Natural killer cell (primary cell): ENCODE measurements at places on chromosomes 6 and 20. TPM values are rescaled to one million over a fixed set of nuclear protein-coding genes. Genes with fewer than 3 reads are reported as not detected.
A peak's percentile ranks its signal among the peaks of the same experiment; 100 is the strongest.

The SLC22A16 gene
- total RNA-seq, result not detected

DNA sequence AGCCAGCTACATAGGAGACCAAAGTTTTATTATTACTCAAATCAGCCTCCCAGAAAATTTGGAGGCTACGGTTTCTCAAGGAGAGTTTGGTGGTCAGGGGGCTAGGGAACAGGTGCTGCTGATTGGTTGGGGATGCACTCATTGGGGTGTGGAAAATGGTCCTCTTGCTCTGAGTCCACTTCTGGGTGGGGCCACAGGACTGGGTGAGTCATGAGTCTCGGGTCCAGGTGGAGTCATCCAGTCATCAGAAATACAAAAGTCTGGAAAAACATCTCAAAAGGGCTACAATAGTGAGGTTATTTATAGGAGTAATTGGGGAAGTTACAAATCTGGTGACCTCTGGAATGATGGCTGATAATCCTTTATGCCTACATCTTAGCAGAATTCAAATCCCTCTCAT is 54.3 kb upstream of the SLC22A16 start:
- H3K4me1 ChIP-seq, result no peaks in the 10 kb centered on the region
- H3K27me3 ChIP-seq, result no peaks in the 10 kb centered on the region
- H3K27ac ChIP-seq, result no peak overlapping the region
- no peak for DNase-seq

DNA sequence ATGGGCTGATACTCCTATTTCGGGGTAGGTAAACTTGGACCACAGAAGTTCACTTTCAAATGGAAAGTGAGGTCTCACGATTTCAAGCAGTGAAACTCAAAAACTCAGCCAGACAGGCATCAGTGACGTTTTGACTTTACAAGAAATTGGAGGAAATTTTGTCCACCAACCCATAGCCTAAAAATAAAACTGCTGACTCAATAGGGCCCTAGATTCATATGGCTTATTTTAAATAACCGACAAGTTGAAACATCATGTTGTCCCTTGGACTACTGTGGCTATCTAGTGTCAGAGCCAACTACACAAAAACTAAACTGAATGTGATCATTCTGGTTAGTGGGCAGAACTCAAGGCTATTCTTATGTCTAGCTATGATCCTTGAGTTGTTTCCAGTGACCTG is 486.3 kb downstream of the GRIK2 start:
- H3K36me3 ChIP-seq, result no peaks in the 10 kb centered on the region
- DNase-seq, result no peak
- H3K27ac ChIP-seq, result no peak overlapping the region
- no peaks in the 10 kb centered on the region for H3K27me3 ChIP-seq
- no peak overlapping the region for H3K4me3 ChIP-seq

DNA sequence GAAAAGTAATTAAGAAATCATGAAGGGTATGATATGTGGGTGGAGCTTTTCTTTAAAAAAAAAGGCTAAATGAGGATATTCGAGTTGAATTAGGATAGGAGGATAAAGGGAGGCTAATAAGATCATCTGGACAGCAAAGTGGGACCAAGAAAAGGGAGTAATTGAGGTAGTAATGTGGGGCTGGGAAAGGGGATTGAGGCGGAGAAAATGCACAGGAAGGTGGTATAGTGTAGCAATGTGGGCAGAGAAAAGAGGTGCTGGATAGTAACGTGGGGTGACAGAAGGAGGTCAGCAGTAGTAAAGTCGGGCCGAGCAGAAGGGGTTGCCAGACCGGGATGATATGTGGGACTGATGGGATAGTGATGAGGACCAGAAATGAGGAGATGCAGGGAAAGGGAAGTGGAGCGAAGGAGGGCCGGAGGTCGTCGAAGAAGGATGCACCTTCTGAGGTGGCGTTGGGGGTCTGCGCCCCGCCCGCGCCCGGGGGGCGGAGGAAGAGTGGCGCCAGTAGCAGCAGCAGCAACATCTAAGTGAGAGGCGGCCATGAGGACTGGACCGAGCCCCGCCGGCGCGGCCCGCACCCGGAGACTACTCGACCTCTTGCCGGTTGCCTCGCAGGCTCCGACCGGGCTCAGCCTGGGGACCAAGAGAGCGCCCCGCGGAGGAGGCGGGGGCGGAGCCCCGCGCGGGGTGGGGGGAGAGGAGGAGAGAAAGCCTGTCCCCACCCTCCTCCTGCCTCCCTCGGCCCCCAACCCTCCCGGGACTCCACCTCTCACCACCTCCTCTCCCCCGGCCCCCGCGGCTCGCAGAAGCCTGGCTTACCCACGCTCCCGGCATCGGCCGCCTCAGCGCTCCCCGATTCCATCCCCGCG is 887 bp downstream of the GABBR1 start:
- H3K27me3 ChIP-seq, result peaks cover 24% of the 10 kb centered on the region
- no peaks in the 10 kb centered on the region for H3K36me3 ChIP-seq
- H3K4me1 ChIP-seq, result peaks cover 37% of the 10 kb centered on the region
- H3K27ac ChIP-seq, result no peak overlapping the region
- DNase-seq, result peak; percentile 31

DNA sequence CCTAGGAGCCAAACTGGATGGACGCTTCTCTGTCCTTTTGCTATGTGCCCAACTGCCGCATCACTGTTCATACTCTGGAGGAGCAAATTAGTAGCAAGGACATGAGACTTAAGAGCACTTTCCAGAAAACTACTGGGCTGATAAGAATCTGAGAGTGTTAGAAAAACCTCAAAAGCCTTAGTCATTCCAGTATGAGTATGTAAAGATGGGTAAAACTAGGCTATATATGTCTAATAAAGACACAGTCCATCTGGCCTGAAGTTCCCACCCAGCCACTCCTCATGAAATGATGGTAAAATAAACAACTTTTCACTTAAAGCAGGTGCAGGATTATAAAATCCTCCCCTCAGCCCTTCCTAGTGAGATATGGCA is 30.6 kb downstream of the SHLD1 start:
- H3K27me3 ChIP-seq, result no peaks in the 10 kb centered on the region
- no peak overlapping the region for H3K27ac ChIP-seq
- no peak for DNase-seq
- peaks cover 25% of the 10 kb centered on the region for H3K36me3 ChIP-seq

DNA sequence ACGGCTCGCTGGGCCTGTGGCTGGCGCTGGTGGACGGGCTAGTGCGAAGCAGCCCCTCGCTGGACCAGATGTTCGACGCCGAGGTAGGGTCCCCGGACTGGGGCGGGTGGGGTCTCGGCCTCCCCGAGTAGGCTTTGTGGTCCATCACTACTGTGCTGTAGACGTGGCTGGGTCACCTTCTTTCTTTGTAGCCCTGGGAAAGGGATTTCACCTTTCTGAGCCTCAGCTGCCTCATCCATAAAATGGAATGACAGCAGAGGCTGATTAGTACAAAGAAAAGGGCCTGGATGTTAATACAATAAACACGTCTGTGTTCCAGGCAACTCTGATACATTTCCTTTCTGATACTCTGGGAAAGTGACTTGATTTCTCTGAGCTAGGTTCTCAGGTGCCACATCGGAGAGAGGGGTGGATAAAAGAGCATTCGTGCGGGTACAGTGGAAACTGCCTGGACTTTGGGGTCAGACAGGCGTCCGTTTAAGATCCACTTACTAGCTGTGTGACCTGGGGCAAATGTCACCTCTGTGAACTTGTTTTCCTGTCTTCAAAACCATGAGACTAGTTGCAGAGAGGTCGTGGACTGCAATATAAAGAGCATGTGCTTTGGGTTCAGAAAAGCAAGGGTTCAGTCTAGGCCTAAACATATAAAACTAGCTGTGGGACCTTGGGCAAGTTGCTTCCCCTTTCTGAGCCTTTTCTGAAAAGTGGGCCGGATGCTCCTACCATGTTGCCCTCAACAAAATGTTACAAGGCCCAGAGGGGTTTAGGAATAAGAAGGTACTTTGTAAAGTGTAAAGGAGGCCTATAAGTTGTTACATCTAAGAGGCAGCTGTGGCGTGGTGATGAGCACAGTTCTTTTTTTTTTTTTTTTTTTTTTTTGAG is 896 bp downstream of the SYS1 start:
- peak overlapping the region; percentile 91 for H3K27ac ChIP-seq
- no peaks in the 10 kb centered on the region for H3K27me3 ChIP-seq
- H3K4me1 ChIP-seq, result peaks cover 36% of the 10 kb centered on the region
- DNase-seq, result no peak
